ENCODE measurements at places on chromosomes 12 and 14.

GRCh38 chr14:50237427-50237826 is 6.0 kb upstream of the SOS2 start:
- DNase-seq = no peak

DNA sequence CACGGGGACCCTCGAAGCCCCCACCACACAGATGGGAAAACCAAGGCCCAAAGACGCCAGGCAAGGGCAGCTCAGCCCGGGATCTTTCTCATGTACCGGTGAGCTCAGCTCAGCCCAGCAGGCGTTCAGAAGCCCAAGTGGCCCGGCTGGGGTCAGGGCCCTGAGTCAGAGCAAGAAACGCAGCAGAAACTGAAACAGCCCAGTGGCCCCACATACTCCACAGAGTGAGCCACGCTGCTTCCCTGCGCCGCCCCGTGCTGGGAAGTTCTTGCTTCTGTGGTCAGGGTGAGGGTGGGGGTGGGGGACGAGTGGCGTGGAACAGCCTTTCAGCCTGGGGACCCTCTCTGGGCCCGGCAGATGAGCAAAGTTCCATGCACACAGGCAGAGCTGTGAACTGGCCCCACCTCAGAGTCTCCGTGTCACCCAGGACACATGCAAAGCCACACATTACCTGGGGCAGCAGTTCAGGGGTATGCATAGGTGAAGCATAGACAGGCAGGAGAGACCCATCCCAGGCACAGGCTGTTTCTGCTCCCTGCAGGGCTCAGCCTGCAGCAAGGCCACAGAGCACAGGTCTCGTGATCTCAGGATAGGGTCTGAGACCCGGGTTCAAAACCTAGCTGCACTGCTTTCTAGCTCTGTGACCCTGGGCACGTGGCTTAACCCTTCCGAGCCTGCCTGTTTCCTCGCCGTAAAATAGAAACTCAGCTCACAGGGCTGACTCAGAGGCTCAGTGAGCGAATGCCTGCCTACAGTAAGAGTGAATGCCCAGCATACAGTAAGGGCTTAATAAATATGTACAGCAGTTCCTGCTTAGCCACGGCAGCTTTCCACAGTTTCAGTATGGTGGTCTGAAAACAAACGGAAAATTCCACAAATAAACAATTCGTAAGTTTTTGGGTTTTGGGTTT is 21.6 kb downstream of the NCOR2 start:
- DNase-seq = no peak

- no peak for DNase-seq
Observed at GRCh38 chr12:107900588-107900987, 126.1 kb downstream of the ASCL4 start.

GRCh38 chr14:104399432-104400155 is 180.0 kb upstream of the C14orf180 start:
- DNase-seq = no peak

DNA sequence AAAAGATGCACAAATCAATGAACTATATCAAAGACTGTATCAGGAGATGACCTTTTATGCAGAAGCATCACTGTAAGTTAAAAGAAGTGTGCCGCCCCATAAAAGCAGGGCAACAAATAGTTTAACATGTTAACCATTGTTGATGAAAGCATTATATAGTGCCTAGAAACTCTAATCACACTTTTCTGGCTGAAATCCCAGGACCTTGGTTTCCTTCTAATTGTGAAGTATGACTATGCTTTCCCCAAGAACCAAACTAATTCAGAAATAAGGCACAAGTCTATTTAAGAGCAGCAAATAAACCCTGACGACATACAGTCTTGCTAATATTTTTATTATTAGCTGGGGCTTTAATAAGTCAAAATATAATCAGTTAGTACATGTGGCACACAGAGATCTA is 21.7 kb downstream of the RACGAP1 start:
- no peak for DNase-seq

- no peak for DNase-seq
Observed at GRCh38 chr12:84701041-84701440, 211.6 kb downstream of the SLC6A15 start.

GRCh38 chr12:121495746-121496145 is 85.1 kb downstream of the KDM2B start:
- no peak for DNase-seq

DNA sequence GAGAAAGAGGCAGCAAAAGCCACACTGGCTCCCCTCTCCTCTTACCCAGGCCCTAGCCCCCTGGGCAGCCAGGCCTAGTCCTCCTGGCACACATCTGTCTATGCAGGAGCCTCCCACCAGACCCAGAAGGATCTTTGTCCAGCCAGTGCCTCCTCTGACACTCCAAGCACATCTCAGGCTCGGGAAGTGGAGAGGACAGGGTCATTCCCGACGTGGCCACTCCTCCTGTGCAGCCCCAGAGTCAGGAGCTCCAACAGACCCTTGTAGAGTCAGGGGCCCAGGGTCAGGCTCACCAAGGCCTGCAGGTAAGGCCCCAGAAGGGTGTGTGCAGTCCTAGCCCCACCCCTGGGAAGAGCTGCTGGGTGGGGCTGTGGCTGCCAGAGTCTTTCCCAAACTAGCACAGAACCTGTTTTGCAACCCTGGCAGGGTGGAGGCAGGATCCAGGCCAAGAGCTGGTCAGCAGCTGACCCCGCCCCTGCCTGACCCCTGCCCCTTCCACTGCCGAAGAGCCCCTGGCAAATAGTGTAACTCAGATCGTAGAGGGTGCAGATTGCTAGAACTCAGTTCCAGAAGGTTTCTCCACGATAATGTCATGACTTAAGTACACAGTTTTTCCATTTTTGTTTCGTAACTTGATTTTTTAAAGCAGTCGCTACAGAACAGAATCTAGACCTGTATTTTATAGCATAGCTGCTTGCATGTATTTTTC is 26.6 kb upstream of the PNMA1 start:
- no peak for DNase-seq

DNA sequence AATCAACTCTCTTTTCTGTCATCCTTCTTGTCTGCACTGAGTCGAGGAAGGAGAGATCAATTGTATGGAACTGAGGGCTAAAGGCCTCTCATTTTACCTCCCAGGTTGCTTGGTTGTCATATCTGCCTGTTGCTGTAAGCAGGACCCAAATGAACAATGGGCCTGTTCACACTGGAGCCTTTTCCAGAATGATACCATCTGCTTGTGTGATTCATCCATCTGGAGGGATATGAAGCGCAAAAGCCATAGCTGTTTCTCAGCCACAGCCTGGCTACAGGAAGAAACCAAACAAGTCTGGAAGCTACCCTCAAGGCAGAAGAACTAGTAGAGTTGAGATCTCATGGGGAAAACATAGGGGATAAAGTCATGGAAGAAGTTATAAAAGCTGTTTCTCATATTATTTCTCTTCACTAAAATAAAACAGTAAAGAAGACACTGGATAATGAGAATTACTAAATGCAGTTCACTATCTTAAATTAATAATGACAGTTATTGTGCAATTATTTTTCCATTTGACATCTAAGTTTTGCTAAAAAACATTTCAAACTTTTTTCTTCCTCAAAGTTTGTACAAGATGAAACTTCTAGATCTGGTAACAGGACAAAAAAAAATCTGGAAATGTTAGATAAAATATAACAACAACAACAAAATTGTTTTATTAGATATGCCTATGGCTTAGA is 106.3 kb downstream of the SPTSSA start:
- no peak for DNase-seq

- no peak for DNase-seq
Observed at GRCh38 chr12:103880299-103881142, 39.5 kb upstream of the NT5DC3 start.

DNA sequence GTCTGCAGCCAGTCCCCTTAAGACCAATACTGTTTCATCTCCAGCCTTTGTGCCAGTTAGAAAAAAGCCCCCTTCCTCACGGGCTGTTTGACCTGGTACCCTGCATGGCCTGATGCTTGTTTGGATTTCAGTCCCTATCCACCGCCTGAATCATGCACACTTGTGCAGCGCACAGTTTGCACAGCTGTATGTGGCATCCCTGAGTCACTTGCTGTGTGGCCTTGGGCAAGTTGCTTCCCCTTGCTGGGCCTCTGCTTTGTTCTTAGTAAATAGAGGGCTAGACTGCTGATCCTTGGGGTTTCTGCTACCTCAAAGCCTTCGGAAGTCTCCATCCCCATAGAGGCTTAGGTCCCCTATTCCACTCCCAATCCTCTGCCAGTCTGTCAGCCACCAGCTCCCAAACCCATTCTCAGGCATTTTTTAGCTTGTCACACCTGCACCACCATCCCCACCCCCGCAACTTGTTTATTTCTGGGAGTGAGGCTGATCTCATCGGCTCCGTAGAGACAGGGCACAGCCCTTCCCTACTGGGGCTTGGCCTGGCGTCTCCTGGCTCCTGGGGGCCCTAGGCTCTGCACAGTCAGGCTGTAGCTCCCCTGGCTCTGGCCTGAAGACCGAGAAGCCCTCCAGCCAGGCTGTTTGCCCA is 8.8 kb downstream of the KRT80 start:
- no peak for DNase-seq

GRCh38 chr12:45518291-45519235 is 210.9 kb upstream of the ARID2 start:
- peak; percentile 11 for DNase-seq

- DNase-seq = no peak
Observed at GRCh38 chr12:53613821-53614220, 12.4 kb downstream of the ATF7 start.

- DNase-seq = no peak
Observed at GRCh38 chr14:94500264-94500663, 9.0 kb downstream of the SERPINA12 start.
